Fibroblast of lung (primary cell): ENCODE measurements at places on chromosomes 6 and 20.

GRCh38 chr6:156191895-156192294, 585.3 kb upstream of the ARID1B start:
- DNase-seq, result no peak

DNA sequence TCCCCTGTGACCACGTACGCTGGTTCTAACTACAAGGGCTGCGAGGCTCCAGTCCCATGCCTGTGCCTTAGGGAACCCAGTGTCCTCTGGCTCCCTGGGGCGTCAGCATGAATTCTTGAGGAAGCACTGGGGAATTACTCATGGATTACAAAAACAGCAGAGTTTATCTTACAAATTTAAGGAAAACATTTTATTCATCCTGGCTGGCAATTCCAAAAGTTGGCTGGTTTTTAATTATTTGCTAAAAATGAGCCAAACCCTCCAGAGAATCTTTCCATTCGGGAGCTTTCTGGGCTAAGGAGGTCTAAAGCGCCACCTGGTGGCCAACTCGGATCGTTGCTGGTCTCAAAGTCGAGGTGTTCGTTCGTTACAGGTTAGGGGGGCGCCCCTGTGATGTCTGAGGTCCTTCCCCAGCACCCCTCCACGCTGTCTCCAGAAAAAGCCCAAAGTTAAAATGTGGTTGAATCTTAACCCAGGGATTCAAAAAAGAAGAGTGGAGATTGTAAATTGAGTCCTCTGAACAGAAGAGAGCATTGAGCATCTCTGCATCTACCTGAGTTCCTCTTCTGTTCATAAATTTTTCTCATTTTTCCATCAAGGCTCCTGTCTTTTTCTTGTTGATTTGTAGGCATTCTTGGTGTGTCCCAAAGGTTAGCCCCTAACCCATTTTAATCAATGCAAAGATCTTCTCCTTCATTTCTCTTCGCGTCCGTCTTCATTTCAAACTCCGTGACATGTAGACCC, 99.4 kb downstream of the BFSP1 start:
- DNase-seq, result peak; percentile 64

GRCh38 chr6:74834967-74835366, 370.9 kb downstream of the COL12A1 start:
- DNase-seq, result no peak

- no peak for DNase-seq
Observed at GRCh38 chr6:163254341-163254835, 160.1 kb upstream of the QKI start.

- DNase-seq, result no peak
Observed at GRCh38 chr20:39342463-39342862, 380.3 kb downstream of the DHX35 start.

GRCh38 chr6:84769306-84769705, 4.9 kb upstream of the TBX18 start:
- DNase-seq, result no peak

- DNase-seq, result no peak
Observed at GRCh38 chr20:24297993-24298392, 171.4 kb upstream of the SYNDIG1 start.

- no peak for DNase-seq
Observed at GRCh38 chr6:45584127-45584526, 206.4 kb upstream of the SUPT3H start.

DNA sequence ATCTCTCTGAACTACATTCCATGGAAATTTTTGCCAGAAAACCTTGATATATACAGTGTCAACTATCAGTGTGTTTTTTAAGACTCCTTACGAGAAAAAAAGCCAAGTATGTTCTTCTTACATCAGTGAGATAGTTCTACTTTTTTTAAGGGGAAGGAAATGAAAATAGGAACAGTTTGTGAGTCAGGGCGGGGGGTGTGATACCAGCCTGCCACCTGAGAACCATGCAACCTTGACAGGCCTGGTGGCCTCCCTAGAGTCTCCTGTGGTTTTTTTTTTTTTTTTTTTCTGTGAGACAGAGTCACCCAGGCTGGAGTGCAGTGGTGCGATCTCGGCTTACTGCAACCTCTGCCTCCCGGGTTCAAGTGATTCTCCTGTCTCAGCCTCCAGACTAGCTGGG, 96.3 kb upstream of the GCM1 start:
- DNase-seq, result no peak

- DNase-seq, result peak; percentile 34
Observed at GRCh38 chr6:151440930-151441329, 11.0 kb downstream of the RMND1 start.

DNA sequence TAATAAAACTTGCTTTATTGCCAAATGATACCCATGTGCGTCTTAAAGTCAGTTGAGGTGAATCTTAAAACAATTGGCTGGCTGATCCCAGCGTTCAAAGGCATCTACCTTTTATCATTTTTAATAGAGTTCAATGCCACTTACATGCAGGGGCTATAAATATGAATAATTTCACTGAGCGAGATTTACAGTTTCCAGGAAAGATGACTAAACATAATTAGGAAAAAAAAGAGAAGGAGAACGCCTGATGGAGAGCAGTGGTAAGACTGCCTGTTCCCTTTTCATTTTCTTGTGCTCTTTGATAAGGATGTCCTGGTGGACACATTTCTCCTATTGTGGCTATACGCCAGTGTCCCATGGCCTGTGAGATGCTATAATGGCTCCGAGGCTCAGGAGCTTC, 139.9 kb upstream of the SLC22A23 start:
- DNase-seq, result no peak

- peak; percentile 100 for DNase-seq
Observed at GRCh38 chr6:133551847-133552341, 310.7 kb downstream of the EYA4 start.

GRCh38 chr6:146915671-146916127, 288.5 kb upstream of the STXBP5 start:
- peak; percentile 64 for DNase-seq

DNA sequence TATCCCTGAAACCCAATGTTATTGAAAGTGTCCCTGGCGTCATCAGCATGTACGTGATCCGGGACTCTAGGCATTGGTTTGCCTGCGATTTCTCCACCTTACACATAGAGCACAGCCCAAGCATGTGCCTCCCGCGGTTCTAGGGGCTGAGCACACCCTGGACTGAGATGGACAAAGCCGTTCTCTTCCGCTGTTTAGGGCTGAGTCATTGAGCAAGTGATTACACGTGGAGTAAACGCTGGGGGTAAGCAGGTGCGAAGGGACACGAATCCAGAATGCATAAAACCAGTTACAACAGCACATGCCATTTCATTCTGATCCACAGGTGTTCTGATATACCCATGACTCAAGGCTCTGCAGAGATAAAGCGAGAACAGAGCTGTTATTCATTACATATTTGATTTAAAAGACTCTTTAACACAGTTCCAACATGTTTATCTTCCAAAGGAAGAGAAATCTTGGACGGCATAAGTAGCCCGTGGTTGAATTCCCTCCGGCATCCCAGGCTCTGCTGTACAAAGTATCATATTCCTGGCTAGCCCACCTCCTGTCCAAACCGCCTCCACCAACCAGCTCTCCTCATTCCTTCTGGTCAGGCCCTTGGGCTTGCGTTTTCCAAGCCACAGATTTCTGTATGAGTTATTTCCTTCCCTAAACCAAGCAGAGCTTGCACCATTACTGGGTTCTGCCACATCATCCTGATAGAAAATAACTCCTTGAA, 36.1 kb upstream of the THBS2 start:
- peak; percentile 41 for DNase-seq

- DNase-seq, result no peak
Observed at GRCh38 chr6:94894300-94894699, 683.0 kb upstream of the MANEA start.

- peak; percentile 59 for DNase-seq
Observed at GRCh38 chr6:27332692-27333641, 20.9 kb upstream of the POM121L2 start.

DNA sequence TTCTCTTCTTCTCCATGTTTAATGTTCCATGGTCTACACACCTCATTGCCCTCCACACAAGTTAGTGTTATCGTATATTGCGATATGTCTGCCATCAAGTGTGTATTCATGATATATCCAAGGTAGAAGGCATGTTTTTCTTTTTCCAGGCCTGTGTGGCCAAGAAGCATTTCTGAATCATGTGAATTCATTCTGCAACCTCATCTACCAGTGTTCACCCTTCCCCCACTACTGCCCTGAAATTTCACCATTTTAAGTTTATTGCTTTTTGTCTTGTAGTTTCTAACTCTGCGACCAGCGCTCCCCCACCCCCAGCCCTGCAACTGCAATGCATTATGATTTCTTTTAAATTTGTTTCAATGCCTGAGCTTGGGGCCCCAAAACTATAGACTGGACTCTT, 618.0 kb upstream of the FLRT3 start:
- DNase-seq, result no peak

DNA sequence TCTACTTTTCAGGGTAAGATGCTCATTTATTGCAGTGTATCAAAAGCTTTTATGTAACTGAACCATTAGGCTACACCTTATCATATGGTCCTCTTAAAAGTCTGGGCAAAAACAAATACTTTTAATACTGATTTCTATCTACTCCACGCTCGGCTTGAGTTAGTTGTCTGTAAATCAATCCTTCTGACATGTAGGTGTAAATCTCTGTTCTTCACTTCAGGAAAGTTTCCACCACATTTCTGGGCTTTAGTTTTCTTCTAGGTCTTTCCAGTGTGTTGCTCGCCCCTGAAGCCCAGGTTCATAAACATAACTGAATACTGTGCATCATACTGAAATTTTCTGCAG, 89.2 kb upstream of the RNF217 start:
- DNase-seq, result no peak

- no peak for DNase-seq
Observed at GRCh38 chr6:114764866-114765265, 422.0 kb upstream of the HS3ST5 start.

- DNase-seq, result no peak
Observed at GRCh38 chr20:60365064-60365666, 406.9 kb downstream of the CDH26 start.

DNA sequence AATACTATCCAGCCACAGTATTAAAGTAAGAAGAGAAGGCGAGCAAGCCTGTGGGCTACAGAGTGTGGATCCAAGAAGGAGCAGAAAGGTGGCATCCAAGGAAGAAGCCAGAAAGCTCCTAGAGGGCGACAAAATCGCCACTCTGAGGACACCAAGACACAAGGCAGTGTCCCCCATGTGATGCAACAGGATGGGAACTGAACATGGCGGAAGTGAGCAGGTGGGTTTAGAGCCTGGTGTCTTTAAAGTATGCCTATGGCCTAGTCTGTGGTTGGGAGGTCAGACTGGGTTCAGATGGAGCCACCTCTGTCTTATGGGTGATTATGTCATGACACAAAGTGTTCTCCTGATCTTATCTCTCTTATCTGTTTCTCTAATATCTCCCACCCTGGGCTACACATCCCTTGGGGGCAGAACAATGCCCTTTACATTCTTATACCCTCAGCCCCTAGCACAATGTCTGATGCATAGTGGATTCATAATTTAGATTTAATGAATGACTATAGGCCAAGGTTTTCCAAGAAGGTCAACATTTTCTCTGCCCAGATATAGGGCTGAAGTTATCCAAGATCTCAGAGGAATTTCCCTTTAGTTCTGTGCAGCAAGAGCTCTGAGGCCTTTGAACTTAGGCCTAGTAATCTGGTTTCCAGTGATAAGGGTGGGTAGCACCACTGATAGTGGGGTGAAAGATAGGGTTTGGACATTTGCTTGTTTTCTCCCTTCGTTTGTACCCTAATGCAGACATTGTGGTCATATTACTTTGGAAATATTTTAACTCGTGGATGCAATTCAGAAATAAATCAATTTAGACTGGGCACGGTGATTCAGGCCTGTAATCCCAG, 167.3 kb upstream of the AKIRIN2 start:
- no peak for DNase-seq

- no peak for DNase-seq
Observed at GRCh38 chr6:89939144-89939543, 44.9 kb downstream of the GJA10 start.

- DNase-seq, result no peak
Observed at GRCh38 chr20:33650753-33651561, 11.2 kb upstream of the C20orf144 start.

DNA sequence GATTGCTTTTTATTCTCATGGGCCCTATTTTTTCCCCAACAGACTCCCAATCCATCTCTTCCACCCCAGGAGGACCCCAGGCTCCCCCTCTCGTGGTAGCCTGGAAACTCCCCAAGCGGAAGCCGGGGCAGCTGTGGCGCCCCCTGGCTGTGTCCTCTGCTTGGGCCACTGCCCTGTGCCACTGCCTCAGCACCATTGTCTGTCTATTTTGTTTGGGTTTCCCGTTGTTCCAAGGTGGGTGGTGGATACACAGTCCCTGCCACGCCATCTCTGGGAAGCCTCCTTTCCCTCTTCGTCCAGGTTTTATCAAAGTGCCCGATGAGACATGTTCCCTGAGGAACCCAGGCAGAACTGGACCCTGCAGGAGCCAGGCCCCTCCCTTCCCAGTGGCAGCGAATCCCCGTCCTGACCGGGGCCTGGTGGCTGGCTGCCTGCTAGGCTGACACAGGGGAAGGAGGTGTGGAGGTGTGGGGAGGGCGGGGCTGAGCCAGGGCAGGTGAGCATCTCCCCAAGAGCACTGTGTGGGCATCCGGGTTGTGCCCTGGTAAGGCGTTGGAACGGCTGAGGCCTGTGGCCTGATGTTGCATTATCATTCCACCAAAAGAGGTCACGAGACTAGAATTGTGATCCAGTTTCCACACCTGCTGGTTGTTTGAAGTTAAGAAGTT, 228.2 kb downstream of the CDH4 start:
- no peak for DNase-seq

GRCh38 chr6:6912817-6913744, 194.7 kb upstream of the RREB1 start:
- DNase-seq, result no peak

GRCh38 chr6:31819871-31820299, 4.5 kb downstream of the HSPA1A start:
- no peak for DNase-seq

DNA sequence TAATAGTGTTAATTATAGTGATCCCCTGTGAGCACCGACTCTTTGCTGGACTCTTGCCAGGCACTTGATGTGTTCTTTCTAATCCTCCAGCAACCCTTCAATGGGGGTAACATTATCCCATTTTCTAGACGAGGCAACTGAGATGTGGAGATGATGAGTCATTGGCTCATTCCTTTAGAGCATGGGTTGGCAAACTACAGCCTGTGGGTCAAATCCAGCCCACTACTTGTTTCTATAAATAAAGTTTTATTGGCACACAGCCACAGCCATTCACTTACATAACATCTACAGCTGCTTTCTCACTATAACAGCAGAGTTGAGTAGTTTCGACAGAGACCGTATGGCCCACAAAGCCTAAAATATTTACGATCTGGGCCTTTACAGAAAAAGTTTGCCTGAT, 249.5 kb upstream of the KCNG1 start:
- peak; percentile 77 for DNase-seq

GRCh38 chr6:15522856-15523529, 139.8 kb downstream of the DTNBP1 start:
- DNase-seq, result no peak

GRCh38 chr20:63061051-63061770, 54.4 kb upstream of the BHLHE23 start:
- DNase-seq, result no peak
